Thoracic aorta (tissue), 2 donors: ENCODE measurements at places on chromosomes 12 and 14. TPM values are rescaled to one million over a fixed set of nuclear protein-coding genes. Genes with fewer than 3 reads are reported as not detected.

DNA sequence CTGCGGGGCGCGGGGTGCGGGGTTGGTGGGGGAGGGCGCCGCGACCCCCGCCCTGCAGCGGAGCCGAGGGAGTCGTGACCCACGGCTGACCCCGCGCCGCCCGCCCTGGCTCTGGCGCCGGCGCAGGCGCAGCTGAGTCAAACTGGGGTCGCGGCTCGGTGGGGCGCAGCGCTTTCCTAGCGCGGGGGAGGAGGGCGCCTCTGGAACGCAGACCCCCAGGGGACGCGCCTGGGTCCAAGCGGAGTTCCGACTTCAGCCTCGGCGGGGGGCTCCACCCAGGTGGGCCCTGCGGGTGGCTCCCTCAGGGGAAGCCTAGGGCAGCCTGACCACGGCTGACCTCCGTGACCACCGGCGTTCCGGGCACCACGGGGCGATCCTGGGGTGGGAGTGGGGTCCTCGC lies 467 bp upstream of the ANHX start:
- H3K27ac ChIP-seq: no peak overlapping the region
- H3K27me3 ChIP-seq: no peaks in the 10 kb centered on the region
- no peak for DNase-seq
- H3K4me1 ChIP-seq: no peaks in the 10 kb centered on the region
- H3K4me3 ChIP-seq: no peak overlapping the region

DNA sequence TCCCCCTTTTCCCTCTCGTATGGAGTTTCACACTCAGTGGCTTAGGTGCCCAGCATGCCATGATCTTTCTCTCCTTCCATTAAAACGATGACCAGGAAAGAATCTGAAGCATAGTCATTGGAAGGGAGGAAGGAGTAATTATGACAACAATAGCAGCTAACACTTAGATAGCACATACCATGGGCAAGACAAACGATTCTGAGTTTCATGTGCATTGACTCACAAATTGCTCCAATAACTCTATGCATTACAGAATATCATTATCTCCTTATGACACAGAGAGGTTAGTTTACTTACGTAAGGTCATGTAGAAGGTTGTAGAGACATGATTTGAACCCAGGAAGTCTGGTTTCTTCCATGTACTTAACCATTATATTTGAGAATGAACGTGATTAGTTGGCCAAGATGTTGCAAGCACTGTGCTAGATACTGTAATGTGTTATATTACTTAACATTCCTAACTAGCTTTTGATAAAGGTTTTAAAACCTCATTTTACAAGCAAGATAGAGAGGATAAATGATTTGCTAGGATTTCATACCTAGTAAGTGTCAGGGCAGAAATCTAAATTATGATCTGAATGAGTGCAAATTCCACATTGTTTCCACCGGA lies 162.4 kb downstream of the CAND1 start:
- no peaks in the 10 kb centered on the region for H3K36me3 ChIP-seq
- no peak for DNase-seq

DNA sequence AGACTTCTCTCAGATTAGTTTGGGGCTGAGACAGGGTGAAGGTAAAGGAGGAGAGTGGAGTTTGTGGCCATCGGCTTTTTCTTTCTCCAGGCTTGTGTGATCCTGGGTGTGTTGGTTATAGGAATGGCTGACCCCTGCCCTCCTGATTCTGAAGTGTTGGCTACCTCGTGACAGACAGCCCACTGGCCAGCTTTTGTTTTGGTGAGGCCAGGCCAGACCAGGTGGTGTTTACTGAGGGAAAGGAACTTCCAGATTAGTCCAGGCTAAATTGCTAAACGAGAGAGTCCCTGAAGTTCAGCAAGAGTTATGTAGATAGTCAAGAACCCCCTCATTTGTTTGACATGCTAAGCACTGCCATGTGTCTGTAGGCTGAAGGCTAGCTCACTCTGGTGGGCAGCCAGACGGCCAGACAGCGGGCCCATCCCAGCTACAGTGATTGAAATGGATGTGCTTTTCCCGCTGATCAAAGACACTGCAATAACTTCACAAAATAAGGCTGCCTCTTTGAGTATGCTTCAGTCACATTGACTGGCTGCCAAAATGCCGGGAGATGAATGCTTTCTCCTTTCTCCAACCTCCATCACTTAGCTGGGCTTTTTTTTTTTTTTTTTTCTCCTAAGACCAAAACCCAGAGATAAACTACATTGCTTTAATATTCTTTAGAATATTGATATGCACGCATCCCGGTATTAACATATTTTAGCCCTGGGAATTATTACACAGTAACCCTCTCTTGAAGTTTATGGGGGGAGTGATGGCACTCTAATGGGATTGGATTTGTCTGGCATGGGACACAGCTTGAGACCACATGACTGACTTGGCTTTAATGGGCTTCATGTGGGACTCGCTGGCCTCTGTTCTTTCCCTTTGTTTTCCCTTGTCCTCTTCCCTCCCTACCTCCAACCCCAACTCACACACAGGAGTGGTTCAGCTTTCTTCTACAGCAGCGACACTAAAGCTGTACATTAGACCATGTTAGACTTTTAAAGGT lies 76.9 kb downstream of the SMOC1 start:
- H3K36me3 ChIP-seq: no peaks in the 10 kb centered on the region
- H3K27me3 ChIP-seq: no peaks in the 10 kb centered on the region
- no peak for DNase-seq
- H3K4me3 ChIP-seq: no peak overlapping the region
- H3K27ac ChIP-seq: no peak overlapping the region
- no peaks in the 10 kb centered on the region for H3K4me1 ChIP-seq

KRT74 gene
- total RNA-seq: not detected

DNA sequence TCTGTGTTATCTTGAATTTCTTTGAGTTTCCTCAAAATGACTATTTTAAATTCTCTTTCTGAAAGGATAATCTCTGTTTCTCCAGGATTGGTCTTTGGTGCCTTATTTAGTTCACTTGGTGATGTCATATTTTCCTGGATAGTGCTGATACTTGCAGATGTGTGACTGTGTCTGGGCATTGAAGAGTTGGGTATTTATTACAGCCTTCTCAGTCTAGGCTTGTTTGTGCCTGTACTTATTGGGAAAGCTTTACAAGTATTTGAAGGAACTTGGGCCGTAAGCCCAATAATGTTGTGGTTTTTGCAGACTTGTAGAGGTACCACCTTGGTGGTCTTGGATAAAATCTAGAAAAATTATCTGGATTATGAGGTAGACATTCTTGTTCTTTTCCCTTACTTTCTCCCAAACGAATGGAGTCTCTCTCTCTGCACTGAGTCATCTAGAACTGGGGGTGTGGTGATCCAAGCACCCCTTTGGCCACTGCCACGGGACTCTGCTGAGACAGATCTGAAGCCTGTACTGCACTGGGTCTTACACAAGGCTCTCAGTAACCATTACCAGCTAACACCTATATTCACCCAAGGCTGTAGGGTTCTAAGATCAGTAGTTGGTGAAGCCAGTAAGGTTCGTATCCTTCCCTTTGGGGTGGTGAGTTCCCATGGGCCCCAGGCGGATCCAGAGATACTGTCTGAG lies 703.7 kb upstream of the MGAT4C start:
- no peak overlapping the region for H3K27ac ChIP-seq
- H3K27me3 ChIP-seq: no peaks in the 10 kb centered on the region
- H3K4me1 ChIP-seq: no peaks in the 10 kb centered on the region
- H3K4me3 ChIP-seq: no peak overlapping the region
- H3K36me3 ChIP-seq: no peaks in the 10 kb centered on the region

DNA sequence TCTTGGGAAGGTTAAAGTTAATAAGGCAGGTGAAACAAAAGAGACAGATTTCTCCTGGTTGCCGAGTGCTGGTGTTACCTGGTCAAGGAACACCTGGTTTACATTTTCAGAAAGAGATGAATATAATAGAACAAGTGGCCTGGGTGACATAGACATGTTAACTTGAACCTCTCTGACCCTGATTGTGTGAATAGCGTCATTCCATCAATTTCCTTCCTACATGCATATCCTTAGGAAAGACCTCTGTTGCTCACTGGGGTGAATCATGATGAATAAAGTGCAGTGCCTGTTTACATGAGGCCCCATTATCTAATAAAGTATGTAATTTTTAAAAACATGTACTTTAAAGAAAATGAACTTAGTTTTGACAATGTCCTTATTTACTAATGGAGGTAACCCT lies 1822.9 kb upstream of the FLRT2 start:
- H3K4me3 ChIP-seq: no peak overlapping the region
- H3K4me1 ChIP-seq: no peaks in the 10 kb centered on the region
- no peak overlapping the region for H3K27ac ChIP-seq
- no peaks in the 10 kb centered on the region for H3K36me3 ChIP-seq

LMNTD1 gene
- total RNA-seq: not detected

GRCh38 chr14:82724316-82724715 lies 1190.7 kb upstream of the SEL1L start:
- no peaks in the 10 kb centered on the region for H3K36me3 ChIP-seq
- no peak overlapping the region for H3K27ac ChIP-seq
- H3K4me1 ChIP-seq: peaks cover 18% of the 10 kb centered on the region
- no peaks in the 10 kb centered on the region for H3K27me3 ChIP-seq

- no peaks in the 10 kb centered on the region for H3K27me3 ChIP-seq
- no peak for DNase-seq
- no peak overlapping the region for H3K4me3 ChIP-seq
- H3K4me1 ChIP-seq: no peaks in the 10 kb centered on the region
- H3K36me3 ChIP-seq: no peaks in the 10 kb centered on the region
- no peak overlapping the region for H3K27ac ChIP-seq
Measured at GRCh38 chr14:88270776-88271175, 52.3 kb downstream of the KCNK10 start.

MORN3 gene
- total RNA-seq: not detected

PRICKLE1 gene
- total RNA-seq: 11.5 TPM

- H3K27ac ChIP-seq: no peak overlapping the region
- no peak for DNase-seq
- H3K4me1 ChIP-seq: no peaks in the 10 kb centered on the region
- H3K4me3 ChIP-seq: no peak overlapping the region
Measured at GRCh38 chr14:98122527-98122926, 1149.5 kb downstream of the BCL11B start.

TBC1D30 gene
- total RNA-seq: 19.0 TPM
